Activated CD4-positive, alpha-beta T cell treated with anti-CD3 and anti-CD28 coated beads, Interleukin-2, Interleukin-4, amounts not matched to agents 100 ng/mL and 50 ng/mL, durations not matched to agents 16 hours and 8 hours (primary cell): ENCODE measurements at places on chromosomes 1 and 21.

DNA sequence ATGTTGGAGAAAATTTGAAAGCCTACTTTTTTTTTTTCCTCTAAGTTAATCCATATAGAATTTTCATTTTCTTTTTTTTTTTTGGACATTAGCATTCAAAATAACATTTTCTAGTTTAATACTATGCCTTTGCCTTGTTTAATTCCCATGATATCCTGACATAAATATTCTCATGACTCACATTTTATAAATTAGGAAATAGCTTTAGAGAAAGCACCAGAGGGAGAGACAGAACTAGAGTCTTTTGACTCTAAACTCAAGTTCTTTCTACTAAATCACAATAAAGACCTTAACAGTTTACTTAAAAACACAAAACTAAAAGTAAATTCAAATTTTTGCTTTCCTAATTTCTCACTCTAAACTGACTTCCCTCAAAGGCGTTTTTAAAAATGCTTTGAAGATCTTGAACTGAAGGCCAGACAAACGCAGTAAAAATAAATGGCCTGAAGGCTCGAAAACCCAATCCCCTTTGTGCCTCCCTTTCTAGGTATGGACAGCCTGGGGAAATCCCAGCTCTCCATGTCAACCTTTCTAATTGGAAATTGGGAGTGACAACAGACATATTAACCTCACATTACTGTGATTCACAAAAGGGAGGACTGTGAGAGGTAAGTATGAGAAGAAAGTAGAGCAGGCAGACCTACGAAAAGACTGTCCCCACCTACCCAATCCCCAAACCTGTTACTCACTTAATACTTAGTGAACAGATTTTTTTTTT lies 104.6 kb downstream of the ENAH start:
- no peak for DNase-seq

- no peak for DNase-seq
Observed at GRCh38 chr1:111802984-111803383, 47.3 kb downstream of the DDX20 start.

GRCh38 chr1:175254190-175254589 lies 61.6 kb upstream of the KIAA0040 start:
- no peak for DNase-seq

DNA sequence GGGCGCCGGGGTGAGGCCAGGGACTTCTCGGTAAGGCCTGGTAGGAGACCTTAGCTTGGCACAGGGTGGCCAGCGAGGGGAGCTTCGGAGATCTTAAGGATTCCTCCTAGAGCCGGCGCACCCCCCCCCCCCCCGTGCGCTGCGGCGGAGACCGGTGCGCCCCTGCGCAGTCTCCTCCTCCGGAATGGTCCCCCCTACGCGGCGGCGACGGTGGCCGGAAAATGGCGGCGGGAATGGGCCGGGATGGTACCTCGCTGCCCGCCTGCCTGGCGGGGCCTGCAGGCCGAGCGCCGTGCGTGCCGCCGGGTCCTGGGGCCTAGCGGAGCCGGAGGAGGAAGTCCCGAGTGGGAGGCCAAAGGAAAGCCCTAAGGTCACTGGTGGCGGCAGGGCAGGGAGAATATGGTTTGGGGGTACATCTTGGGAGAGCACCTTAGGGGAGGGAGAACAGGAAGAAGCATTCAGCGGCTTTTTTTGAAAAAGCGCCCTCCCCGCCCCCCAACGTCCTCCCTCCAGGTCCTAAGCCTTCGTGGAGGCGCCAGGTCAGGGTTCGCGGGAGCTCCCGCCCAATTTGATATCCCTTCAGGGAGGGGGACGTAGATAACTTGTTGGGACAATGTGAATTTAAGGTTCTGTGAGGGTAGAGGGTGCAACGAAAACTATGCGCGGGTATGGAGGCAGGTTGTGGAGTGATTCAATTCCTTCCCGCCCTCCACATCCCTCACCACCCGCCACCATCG lies 429 bp downstream of the SRRM1 start:
- peak; percentile 30 for DNase-seq

GRCh38 chr1:65308781-65309303 lies 501 bp upstream of the DNAJC6 start:
- no peak for DNase-seq

- DNase-seq: no peak
Observed at GRCh38 chr1:18145851-18146618, 38.4 kb downstream of the IGSF21 start.

DNA sequence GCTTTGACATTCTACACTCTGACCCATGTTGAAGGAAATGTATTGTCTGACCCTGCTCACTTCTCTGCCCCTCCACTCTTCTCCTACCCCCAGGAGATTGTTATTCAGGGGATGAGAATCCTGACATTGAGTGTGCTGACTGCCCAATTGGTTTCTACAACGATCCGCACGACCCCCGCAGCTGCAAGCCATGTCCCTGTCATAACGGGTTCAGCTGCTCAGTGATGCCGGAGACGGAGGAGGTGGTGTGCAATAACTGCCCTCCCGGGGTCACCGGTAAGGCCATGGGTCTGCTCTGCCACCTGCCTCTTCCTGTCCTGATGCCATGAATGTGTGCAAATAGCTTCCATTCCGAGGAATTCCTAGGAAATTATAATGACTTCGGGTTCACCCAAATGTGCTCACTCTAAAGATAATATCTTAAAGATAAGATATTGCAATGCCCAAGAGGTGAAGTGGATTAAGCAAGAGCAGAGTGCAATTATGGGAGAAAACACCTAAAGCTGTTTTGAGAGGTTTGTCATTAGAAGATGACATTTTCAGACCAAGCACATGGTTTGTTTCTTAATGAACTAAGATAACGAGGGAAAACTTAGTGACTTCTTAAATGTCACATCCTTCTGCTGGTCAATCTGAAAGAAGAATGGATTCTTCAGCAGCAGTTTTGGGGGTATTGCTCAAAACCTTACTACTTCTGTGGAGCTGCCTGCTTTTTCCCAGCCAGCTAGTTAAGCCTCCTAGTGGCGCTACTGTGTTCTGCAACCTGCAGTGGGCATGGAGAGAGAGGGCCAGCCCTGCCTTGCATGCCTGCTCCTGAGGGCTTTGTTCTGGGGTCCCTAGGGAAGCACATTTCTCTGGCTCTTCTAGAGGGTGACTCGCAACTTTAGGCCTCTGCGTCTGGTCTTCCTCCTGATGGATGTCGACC lies 41.6 kb downstream of the LAMC2 start:
- peak; percentile 45 for DNase-seq

DNA sequence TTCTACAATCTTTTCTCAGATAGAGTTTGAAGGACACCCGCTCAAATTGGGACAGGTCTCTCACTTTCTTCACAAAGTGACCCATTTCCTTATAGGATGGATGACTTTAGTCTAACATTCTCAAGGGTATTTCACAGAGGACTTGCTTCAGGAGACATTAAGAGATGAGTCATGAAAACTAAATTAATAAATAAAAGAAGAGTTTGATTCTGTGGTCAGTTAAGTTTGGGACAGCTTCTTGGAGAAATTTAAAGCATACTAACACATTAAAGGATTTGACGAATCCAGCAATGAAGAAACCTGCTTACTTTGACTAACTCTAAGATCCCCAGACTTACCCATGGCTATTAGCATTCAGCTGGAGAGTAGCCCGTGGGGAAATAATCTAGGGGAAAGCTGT lies 95.6 kb upstream of the RAB3GAP2 start:
- no peak for DNase-seq

DNA sequence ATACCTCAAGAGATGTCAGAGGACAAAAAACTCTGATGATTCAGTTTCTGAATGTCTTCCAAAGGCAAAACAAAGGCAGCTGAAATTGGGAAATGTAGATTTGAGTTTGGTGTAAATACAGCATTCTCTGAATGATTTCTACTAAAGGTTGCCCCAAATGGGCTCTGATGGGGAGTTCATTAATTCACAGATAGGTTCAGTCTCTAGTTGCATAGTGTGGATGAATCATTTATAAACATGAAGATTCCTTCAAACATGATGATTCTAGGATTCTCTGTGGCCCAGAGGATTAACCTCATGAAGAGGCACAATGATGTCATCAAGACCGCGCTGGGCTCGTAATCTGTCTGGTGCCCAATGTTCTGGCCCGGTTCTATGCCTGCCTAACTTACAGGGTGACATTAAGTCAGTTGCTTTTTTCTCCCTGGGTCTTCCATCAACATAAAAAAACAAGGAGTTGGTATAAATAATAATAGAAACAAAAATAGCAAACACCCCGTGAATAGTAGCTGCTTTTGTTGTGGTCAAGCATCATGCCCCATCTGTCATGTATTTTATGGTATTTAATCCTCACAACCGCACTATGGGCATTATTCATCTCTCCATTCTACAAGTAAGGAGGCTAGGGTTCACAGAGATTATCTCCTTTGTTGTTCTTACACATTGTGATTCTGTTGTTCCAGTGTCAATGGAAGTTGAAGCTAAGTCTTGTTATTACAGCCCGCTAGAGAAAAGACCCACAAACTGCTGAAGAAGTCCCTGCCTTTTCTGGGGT lies 509.6 kb upstream of the USP24 start:
- DNase-seq: no peak

DNA sequence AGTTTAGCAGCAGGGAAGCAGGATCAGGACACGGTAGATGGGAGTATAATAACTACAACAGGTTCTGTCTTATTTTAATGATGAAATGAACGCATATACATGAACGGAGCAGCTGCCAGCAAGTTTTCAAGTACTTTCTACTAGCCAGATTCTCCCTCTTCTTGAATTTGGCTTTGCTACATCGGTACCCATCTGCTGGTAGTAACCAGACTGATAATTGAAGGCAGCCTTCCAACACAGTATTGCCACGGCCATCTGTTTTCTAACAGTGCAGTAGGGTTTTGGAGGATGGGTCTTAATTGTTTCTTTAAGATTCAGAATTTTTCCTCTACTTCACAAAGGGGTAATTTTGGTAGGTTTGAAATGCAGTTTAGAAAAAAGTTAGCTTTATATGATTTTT lies 33.4 kb downstream of the CENPF start:
- DNase-seq: no peak

- DNase-seq: no peak
Observed at GRCh38 chr21:27108228-27108627, 141.3 kb upstream of the ADAMTS5 start.

DNA sequence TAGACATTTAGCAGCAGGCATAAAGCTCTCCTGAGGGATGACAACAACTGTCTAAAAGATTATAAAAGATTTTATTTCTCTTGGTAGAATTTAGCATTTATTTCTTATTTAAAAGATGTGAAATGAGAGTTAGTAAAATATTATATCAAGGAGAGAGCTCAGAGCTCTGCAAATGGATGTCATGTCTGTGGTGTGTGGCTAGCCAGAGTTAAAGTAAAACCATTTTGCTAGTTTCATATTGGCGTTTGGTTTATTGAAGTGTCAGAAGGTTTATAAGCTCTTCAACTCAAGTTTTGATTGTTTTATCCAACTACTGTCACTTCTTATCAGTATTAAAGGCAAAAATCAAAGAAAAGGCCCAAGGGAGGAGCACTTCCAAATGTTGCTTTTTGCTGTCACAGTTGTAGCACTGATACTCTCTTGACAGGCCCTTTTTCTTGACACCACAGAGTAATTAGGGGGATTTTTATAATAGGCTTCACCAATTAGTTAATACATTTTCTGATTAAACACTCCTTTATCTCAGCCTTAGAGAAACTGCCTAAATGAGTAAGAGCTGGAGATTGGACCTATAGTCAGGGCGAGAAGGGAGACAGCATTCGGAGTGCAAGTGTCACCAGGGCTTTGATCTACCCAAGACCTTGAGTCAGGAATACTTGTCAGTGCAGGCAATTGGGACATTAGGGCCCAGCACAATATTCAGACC lies 233.9 kb downstream of the PTBP2 start:
- DNase-seq: no peak

DNA sequence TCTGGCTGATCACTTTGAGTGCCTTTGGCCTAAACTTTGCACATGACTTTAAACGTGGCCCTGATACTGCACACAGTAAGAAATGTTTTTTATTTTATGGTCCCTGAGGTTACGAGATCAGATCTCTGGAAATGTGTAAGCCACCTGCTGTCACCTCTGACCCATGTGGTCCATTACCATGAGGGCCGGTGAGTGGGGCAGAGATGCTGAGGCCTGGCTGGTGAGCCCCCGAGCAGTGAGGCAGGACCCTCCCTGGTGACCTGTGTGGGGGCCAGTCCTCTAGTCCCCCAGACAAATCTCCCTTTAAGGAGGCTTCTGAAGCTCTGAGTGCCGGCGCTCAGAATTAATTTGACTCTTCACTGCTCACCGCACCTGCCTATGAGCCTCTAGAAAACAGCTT lies 12.4 kb downstream of the TFF3 start:
- no peak for DNase-seq

DNA sequence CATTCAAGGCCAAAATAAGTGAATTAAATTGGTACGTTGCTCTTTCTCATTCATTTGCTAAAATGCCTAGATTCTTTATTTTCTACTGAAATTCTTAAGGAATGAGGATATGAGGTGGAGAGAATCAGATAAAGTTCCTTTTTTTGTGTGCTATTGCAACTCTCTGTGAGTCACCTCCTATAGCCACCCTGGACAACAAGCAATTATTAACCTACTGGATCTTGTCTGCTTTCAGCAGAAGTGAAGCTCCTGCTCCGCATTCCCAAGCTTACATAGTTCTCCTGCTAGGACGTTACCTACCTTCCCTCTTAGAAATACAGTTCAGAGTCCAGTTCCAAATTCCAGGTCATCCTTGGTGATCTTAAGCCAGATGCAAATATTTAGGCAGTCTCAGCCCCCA lies 4.8 kb upstream of the KCNJ6 start:
- no peak for DNase-seq

GRCh38 chr1:58763214-58763613 lies 20.6 kb downstream of the JUN start:
- no peak for DNase-seq

GRCh38 chr1:8139941-8140340 lies 113.8 kb upstream of the ERRFI1 start:
- no peak for DNase-seq

GRCh38 chr1:107147843-107148242 lies 7.0 kb downstream of the NTNG1 start:
- no peak for DNase-seq

DNA sequence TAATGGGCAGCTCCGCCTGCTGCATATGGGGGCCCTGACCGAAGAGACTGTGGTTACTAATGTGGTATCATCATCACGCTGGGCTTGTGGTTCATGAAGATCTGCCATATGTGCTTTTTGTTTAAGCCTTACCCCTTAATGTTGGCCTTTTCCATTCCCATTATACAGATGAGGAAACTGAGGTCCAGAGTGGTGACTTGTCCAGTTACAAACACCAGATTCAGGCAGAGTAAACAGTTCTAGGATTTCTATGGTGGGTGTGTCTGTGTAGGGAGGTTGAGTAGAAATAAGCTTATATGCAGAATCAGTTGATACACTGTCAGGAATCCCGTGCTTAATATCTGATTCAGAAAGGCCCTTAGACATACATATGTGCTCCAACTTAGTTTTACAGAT lies 691 bp downstream of the UTP11 start:
- no peak for DNase-seq

- no peak for DNase-seq
Observed at GRCh38 chr1:241532864-241533263, 686 bp downstream of the KMO start.

- no peak for DNase-seq
Observed at GRCh38 chr1:87450615-87451209, 122.0 kb downstream of the LMO4 start.

- DNase-seq: no peak
Observed at GRCh38 chr1:34829250-34829649, 30.3 kb downstream of the SMIM12 start.
